ENCODE measurements at places on chromosomes 4 and X.

GRCh38 chr4:184444953-184445309 lies 29.4 kb downstream of the IRF2 start:
- no peak for DNase-seq

GRCh38 chr4:142551517-142552305 lies 294.4 kb downstream of the INPP4B start:
- no peak for DNase-seq

GRCh38 chr4:4416981-4417380 lies 30.1 kb downstream of the NSG1 start:
- no peak for DNase-seq

DNA sequence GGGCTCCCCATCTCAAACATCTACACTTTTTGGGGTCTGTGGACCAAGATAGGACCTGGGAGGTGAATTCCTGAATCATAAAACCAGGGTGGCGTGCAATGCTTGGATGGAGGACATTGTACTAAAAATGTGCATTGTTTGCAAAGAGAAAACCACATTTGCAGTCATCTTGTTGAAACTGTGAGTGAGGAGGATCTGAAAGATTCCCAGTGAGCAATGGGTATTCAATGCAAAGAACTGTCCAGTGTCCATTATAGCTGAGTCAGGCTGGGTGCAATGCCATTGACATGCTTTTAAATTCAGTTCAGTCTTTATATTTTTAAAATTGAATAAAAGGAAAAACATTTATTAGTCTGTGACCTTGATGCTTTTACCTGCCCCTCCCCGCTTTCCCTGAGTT lies 215.7 kb downstream of the STK32B start:
- DNase-seq, result no peak

DNA sequence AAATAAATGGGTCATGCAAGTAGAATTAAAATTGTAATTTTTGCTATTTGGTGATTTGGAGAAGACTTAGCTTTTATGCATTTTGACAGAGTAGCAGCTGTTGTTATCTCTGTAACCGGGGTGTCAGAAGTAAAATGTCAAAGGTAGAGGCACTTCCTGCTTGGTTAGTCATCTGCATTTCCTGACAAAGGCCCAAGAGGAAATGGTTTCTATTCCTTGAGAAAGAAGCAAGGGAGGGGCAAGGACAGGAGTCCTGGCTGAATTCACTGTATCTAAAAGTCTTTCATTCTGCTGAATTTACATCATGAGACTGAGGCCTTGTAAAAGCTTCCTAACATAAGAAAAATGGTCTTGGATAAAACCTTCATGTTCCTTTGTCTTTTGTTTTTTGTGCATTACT lies 550.9 kb upstream of the BOD1L1 start:
- DNase-seq, result no peak

DNA sequence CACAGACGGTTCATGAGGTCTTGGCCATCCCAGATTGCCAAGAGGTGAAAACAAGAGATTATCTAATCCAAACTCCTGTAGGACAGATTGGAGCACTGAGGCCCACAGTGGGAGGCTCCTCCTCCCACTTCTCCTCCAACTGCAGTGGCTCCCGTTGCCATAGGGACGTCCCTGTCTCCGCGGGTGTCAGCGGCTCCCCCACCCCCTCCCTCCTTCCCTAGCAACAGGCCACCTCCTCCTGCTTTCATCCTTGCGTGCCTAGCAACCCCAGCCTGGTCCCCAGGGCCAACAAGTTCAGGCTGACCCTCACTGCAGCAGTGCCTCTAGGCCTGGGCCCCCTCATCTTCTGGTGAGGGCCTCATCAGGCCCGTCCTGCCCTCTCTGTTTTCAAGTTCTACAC lies 6.8 kb upstream of the IQSEC2 start:
- no peak for DNase-seq

- DNase-seq, result no peak
Measured at GRCh38 chr4:140703463-140703862, 52.7 kb downstream of the TBC1D9 start.

- DNase-seq, result no peak
Measured at GRCh38 chr4:33411182-33411581, 2691.0 kb downstream of the PCDH7 start.

DNA sequence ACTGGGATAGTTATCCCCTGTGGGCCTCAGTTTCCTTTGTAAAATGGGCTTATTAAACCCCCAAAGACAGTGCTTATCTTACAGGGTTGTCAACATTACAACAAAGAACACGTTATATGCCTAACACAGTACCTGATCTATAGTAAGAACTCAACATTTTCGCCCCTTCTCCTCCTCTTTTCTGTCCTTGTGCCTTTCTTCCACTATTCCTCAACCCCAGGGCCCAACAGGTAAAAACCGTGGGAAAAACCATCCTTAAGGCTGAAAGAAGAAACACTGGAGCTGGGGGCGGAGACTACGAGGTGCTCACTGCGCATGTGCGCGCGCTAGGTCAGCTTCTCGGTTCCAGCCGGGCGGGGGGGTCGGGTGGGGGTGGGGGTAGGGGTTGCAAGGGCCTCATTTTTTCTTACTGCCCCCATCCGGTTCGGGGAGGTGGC lies 426 bp upstream of the XIAP start:
- peak; percentile 2 for DNase-seq

DNA sequence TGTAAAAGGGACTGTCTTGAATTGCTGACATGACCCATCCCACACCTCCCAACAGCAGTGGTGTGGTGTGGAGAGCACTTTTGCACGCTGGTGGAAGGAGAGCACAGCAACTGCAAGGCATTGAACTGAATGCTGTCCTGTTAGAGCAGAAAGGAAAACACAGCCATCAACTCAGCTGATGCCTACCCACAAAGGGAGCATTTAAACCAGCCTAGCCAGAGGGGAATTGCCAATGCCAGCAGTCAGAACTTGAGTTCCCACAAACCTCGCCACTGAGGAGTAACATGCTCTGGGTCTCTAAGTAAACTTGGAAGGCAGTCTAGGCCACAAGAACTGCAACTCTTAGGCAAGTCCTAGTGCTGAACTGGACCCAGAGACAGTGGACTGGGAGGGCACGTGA lies 31.9 kb downstream of the MAGED4 start:
- no peak for DNase-seq

DNA sequence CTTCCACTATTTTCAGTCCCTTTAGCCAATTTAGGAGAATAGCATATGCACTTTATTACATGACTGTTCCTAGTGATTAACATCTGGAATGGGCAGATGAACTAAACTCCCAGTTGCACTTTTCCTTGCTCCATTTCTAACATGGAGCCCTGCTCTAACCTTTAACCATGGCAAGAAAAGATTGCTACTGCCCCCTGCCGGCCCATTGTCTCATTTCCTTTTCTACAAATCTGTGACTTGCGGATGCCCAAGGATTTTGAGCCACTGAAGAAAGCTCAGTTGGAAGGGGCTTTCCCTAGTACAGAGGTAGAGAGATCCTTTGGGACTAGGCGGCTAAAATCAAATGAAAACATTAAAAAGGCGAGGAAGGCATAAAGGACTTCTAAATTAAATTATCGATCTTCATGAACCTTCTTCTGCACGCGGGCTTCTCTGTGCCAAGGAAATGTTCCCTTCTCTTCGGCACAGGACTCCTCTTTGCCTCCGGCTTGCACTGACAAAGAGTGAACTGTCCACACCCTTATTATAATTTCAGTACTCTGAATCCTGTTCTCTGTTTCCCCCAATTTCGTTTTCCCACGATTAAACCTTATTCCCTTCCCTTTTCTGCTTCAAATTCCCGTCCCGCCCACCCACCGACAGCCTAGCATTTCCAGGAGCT lies 577 bp upstream of the GLRA2 start:
- peak; percentile 26 for DNase-seq

- no peak for DNase-seq
Measured at GRCh38 chrX:129557844-129558480, 17.9 kb downstream of the OCRL start.

- DNase-seq, result no peak
Measured at GRCh38 chr4:178784491-178784890, 1342.3 kb upstream of the AGA start.

DNA sequence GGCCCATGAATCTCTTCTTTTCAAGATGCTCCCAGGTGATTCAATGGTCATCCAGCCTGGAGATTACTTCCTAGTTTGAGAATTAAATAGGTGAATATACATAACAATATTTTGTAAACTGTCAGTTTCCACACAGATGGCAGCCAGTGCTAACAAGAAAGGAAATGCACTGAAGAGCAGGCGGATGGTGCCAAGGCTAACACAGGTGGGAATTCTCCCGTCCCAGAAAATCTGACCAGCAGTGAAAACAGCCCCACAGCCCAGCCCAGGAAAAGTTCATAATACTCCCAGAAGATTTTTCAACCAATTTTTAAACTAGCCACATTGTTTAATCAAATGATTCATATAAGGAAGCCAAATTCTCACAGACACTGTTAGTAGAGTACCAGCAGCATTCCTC lies 387.2 kb upstream of the GATB start:
- DNase-seq, result no peak

DNA sequence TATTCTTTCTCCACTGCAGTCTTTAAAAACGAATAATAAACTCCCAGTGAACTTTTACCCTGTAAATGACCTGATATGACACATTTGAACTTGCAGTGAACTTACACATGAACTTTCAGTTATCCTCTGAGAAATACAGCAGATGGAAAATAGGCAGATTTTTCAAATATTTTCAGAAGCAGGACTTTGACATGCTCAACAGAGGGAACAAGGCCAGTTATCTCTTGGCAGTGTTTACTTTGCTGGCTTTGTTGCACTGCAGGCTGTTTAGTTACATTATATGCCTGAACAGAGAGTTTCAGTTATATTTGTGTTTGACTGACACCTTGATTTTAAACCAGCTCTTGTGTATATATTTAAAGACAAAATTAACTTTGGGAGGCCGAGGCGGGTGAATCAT lies 47.6 kb upstream of the FGG start:
- no peak for DNase-seq

DNA sequence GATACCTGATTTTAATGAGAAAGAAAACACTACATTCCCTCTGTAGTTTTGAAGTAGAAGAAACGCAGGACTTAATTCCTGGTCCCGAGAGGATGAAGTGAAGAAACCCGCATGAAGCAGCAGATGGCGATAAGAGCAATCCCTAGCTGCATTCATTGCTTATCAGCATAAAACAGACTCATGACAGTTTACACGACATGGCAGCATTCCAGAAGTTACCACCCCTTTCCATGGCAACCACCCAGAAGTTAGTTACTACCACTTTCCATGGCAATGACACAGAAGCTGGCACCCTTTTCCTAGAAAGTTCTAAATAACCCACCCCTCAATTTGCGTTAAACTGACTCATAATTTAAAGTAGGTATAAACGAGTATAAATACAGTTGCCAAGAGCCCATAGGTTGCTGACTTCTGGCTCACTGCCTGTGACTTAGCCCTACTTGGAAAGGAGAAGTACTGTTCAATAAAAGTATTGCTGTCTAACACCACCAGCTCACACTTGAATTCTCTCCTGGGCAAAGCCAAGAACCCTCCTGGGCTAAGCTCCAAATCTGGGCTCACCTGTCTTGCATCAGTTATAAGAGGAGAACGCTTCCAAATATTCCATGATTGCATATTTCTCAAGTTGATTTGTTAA lies 5.5 kb upstream of the XAGE2 start:
- DNase-seq, result no peak

DNA sequence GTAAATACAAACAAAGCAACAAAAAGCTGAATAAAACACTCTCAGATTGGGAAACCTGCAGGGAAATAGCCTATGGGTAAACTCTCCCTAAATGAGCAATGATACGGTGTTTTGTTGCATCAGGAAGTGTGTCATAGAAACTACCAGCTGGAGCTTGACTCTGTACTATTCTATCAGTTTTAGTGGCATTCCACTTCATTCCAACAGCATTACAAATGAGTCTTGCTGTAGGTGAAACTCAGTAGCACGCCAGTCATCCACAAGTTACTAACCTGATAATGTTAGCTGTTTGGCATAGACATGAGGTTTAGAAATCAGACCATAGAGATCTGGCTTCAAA lies 24.9 kb downstream of the FGFBP1 start:
- no peak for DNase-seq

GRCh38 chr4:145796346-145796745 lies 116.4 kb downstream of the C4orf51 start:
- no peak for DNase-seq

- DNase-seq, result no peak
Measured at GRCh38 chrX:17020851-17021821, 74.7 kb downstream of the REPS2 start.

- no peak for DNase-seq
Measured at GRCh38 chr4:132238697-132239096, 910.4 kb upstream of the PCDH10 start.

- no peak for DNase-seq
Measured at GRCh38 chrX:1545776-1546408, 8.9 kb upstream of the P2RY8 start.

- no peak for DNase-seq
Measured at GRCh38 chrX:110046971-110047370, 44.1 kb downstream of the TMEM164 start.

DNA sequence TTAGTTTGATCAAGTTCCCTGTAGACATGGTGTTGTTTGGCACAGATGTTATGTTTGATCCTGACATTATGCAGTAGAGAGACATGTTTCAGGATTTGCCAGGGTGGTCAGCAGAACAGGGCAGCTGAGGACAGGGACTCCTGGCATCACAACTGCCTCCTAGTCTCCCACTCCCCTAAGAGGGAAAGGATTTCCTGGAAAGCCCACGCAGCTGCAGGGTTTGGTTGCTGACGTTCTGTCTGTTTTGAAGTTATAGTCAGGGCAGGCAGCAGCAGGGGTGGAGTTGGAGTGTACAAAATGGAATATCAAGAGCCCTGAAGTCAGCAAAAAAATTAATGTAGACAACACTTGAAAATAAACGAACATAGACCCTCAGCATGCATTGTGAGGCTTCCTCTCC lies 125.4 kb downstream of the CPE start:
- DNase-seq, result no peak

GRCh38 chr4:90904021-90904420 lies 776.8 kb downstream of the CCSER1 start:
- no peak for DNase-seq

DNA sequence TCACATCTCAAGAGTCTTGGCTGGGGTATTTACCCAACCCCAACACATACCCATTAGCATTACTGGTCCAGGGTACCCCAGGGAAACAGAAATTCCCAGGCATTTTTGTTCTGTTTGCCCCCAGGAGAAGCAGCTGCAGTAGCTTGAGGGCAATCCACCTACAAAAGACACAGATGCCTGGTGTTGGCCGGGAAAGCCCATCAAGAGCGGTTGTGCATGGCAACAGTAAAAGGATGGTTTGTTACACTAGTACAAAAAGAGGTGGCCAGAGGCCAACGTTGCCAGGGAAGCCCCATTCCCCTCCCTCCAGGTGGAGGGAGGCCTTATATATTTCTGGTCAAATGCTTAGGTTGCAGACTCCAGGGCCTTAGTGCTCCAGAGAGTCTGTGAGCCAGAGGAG lies 637.8 kb downstream of the BCOR start:
- DNase-seq, result no peak

Data from stimulated activated CD4-positive, alpha-beta T cell treated with anti-CD3 and anti-CD28 coated beads, TNF-alpha, amount 100 ng/mL, for 1 hour (primary cell).